ENCODE measurements at places on chromosomes 5 and 9.

DNA sequence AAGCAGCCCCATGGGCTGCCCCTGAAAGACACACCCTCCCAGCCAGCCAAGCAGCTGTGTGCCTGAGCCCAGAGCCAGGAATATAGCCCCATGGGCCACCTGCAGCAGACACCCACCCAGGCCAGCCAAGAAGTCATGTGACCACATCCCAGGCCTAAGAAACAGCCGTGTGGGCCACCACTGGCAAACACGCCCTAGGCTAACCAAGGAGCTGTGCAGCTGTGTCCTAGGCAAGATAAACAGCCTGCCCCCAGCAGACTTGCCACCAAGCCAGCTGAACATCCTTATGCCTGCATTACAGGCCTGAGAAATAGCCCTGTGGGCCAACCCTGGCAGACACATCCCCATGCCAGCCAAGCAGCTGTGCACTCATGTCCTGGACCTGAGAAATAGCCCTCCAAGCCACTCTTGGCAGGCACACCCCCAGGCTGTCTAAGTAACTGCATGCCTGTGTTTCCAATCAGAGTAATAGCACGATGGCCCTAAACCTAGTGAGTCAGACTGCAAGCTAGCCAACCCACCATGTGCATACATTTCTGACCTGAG, 143.0 kb downstream of the ADAMTS6 start:
- no peak for DNase-seq

GRCh38 chr9:92590377-92590776, 54.6 kb upstream of the ECM2 start:
- DNase-seq = peak; percentile 54

GRCh38 chr9:88585426-88585825, 50.4 kb downstream of the NXNL2 start:
- DNase-seq = no peak

GRCh38 chr9:18569941-18570630, 96.1 kb downstream of the ADAMTSL1 start:
- no peak for DNase-seq

DNA sequence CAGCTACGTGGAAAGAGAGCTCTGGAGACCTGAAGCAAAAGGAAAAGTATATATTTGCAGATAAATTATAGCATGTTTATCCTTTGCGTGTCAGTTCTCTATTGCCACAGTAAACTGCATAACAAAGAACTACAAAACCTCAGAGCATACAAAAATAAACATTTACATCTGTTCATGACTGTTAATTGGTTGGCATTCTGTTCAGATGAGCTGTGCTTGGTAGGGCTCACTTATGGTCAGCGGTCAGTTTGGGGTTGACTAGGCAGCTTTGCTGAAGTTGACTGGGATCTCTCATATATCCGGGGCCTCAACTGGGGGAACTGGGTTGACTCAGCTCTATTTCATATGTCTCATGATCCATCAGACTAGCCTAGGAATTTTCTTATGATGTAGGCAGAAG, 257.7 kb downstream of the TLE1 start:
- DNase-seq = peak; percentile 93

GRCh38 chr5:116225281-116225922, 140.6 kb downstream of the COMMD10 start:
- no peak for DNase-seq

DNA sequence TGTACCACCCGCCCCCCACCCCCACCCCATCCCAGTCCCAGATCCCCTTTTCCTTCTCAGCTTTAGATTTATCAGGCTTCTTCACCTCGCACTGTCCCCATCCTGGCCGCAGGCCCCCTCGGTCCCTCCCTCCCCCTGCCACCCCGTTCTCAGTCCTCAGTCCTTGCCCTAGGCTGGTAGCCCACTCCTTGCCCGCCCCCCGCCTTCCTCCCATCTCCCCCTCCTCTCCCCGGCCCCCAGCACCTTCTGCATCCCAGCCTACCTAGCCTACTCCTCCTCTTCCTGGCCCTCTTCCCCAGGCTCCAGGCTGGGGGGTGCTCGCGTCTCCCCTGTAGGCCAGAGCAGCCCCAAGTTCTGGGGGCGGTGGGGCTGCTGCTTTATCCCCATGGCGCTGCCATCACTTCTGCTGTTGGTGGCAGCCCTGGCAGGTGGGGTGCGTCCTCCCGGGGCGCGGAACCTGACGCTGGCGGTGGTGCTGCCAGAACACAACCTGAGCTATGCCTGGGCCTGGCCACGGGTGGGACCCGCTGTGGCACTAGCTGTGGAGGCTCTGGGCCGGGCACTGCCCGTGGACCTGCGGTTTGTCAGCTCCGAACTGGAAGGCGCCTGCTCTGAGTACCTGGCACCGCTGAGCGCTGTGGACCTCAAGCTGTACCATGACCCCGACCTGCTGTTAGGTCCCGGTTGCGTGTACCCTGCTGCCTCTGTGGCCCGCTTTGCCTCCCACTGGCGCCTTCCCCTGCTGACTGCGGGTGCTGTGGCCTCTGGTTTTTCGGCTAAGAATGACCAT, 828 bp downstream of the NPR2 start:
- DNase-seq = no peak

GRCh38 chr5:107538331-107538730, 132.4 kb downstream of the EFNA5 start:
- no peak for DNase-seq

DNA sequence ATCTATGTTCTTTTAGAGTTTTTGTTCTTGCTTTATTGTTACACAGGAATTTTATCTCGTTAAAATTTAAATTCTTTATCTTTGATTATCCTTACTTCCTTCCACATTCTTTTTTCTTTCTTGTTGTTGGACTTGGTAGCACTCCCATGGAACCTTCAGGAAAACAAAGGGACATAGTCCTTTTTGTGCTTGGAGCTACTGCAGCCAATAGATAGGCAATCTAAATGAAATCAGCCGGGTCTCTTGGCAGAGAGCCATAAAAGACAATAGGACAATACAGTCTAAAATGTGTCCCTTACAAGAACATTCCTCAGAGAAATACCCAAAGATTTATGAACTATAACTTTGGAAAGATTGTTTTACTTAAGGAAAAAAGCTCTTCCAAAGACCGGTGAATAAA, 548.1 kb upstream of the C9orf72 start:
- no peak for DNase-seq

DNA sequence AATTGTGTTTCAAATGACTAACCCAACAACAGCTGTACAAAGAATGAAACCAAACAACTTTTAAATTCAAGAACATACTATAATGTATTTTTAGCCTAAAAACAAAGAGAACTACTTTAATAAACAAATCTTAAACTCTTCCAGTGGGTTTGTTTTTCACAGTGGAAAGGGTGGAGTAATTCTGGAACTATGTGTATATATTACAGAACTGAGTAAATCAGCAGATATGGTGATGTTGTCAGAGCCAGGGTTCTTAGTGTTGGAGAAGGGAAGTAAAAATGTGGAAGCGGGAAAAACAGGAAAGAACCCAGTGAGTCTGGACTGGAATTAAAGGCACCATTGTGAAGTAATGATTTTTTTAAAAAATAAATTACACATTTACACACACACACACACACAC, 144.9 kb downstream of the CDK5RAP2 start:
- no peak for DNase-seq

GRCh38 chr9:124857533-124858162, 4.1 kb downstream of the RPL35 start:
- DNase-seq = no peak

- DNase-seq = no peak
Measured at GRCh38 chr5:96440185-96440538, 7.1 kb upstream of the PCSK1 start.

DNA sequence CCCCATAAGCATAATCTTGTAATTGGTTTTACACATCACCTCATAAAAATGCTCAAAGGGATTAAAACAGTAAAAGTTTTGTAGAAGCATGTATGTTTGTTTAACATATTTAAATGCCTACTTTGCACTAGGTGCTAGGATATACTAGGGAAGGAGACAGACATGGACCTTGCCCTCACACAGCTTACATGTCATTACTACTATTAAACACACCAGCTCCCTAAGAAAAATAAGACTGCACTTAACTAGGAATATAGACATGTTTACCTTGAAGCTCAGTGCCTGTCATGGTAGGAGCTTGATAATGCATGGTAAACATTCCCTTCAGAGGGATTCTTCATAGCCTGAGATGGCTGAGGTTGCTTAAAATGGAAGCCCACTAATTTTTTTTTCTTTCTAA, 6.2 kb downstream of the SHLD3 start:
- no peak for DNase-seq

GRCh38 chr5:99063737-99064136, 134.9 kb upstream of the CHD1 start:
- DNase-seq = no peak

DNA sequence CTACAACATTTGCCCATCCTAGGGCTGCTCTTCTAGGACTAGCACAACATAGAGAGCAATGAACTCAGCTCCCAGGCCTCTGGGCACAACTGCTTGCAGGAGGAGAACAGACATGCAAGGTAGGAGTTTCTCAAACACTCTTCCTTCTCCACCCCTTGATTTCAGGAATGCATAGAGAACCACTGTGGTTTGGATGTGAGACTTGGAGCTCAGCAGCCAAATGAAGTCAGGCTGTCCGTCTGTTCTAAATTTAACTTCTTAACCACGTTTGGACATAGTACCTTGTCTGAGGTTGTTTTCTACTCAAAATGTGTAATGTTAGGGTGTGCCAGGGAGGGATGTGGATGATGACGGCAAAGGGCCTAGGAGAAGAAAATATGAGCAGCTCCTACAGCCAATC, 515.1 kb upstream of the TNC start:
- DNase-seq = peak; percentile 85

GRCh38 chr9:4258320-4259090, 41.4 kb downstream of the GLIS3 start:
- peak; percentile 17 for DNase-seq

DNA sequence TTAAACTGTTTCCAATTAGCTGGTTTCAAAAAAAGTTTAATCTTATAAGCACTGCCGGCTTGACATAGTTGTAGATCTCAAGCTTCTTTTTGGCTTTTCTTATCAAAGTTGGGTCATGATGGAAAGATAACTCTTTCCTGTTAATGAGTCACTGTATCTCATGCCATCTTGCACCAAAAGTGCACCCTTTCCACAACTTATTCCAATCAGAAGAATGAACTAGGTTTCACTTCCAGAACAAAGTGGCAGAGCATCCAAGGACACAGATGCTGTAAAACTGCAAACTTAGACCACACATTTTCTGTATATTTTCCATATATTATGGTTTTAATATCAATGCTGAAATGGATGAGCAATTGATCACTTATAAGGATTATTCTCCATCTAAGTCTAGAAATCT, 198.2 kb downstream of the GLIS3 start:
- DNase-seq = no peak

DNA sequence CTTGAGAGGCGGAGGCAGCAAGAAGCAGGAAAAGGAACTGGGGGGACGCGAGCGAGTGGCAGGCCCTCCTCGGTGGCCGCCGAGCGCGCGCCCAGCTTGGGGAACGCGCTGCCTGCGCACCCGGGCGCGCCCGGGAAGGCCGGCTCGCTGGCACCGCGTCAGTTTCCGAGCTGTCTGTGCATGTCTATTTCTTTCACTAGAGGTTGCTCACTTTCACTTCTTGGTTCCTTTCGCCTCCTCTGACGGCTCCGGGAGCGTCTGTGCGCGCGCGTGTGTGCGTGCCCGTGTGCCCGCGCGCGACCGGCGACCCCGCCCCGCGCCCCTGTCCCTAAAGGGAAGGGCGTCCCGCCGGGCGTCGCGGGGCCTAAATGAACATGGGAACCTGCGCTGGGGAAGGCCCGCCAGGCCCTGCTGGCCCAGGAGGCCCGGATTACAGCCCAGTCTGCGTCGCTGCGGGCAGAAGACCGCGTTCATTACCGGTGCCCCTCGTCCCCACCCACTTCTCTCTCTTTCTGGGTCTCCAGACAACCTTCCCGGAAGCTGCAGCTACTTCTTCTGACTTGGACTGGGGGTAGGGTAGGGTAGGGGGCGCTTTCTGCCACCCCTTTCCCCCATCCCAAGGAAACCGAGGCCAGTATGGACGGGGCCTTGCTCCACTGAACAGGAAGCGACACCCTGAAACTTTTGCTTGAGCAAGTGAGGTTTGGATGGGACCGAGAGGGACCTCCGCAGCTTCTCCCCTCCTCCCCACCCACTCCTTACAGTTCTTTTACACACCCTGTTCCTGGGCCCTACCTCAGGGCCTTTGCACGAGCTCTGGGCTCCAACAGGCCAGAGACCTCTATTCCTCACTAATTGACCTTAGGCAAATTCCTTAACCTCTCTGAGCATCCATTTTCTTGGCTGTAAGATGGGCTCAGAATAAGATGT, 205.8 kb upstream of the IER5L start:
- peak; percentile 77 for DNase-seq

DNA sequence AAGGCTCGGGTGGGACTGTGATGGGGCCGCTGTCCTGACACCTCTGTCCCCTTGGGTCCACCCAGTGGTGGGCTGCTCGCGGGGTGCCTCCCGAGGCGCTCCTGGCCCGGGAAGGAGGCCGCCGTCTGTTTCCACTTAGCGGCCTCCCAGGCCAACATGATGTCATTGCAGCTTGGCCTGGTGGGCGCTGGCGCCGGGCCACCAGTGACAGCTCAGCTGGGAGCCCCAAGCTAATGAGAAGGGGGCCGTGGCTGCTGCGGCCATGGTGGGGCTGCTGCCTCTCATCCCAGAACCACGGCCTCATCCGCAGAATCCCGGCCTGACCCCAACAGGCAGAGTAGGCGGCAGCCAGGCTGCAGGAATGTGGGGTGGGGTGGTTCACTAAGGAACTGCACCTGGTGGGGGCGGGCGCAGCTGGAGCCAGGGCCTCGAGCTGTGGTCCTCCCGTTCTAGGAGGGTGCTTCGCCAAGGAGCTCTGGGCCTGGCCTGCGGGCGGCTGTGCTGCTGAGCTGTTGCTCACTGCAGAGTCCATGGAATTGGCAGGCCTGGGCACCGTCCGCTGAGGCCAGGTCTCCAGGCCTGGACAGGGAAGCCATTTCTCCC, 123.5 kb upstream of the COL5A1 start:
- peak; percentile 73 for DNase-seq

DNA sequence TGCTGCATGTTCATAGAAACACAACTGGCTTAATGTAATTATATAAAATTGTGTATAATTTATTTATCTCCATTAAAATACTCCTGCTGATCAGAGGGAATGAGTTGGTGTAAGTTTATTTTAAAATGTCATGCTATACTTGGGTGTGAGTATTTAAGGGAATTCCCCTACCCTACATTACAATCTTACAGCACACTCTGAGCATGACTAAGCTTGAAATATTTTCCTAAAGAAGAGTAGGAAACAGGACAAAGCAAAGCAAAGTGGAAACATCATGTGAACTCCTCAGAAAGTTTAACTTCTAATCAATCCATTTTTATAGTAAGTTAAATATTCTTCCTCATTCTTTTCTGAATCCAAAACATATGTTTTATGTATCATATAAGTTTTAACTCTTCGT, 1271.3 kb downstream of the EFNA5 start:
- peak; percentile 10 for DNase-seq

GRCh38 chr9:112341730-112342129, 8.3 kb upstream of the PTBP3 start:
- DNase-seq = peak; percentile 21
